ENCODE measurements at places on chromosomes 7 and 10. TPM values are rescaled to one million over a fixed set of nuclear protein-coding genes. Genes with fewer than 3 reads are reported as not detected.

GRCh38 chr7:110852156-110852940 is 238.6 kb upstream of the LRRN3 start:
- H3K36me3 ChIP-seq = no peaks in the 10 kb centered on the region
- H3K4me3 ChIP-seq = no peak overlapping the region
- no peak overlapping the region for H3K27ac ChIP-seq
- no peak for DNase-seq
- no peaks in the 10 kb centered on the region for H3K4me1 ChIP-seq
- no peaks in the 10 kb centered on the region for H3K27me3 ChIP-seq

FOXI2 gene
- not detected for total RNA-seq

AS3MT gene
- total RNA-seq = 0.67 TPM

DNA sequence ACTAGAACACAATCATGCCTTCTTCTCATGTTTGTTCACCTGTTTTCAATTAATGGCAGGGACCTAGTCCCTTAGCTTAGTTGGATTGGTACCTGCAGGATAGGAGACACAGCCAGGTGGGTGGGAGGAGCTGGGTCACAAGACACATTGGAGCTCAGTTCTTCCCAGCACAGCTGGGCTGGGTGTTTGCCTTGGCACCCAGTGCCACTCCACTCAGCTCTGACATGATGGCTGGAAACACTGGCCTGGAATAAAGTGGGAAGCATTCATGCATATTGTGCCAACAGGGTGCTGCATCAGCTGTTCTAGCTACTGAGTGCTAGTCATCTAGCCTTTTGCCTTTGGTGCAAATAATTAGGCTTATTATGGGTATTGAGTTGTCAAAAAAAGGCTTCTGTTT is 226.1 kb downstream of the PTEN start:
- peak overlapping the region; percentile 1 for H3K27ac ChIP-seq
- no peak overlapping the region for H3K4me3 ChIP-seq
- peaks cover 37% of the 10 kb centered on the region for H3K4me1 ChIP-seq
- H3K36me3 ChIP-seq = no peaks in the 10 kb centered on the region
- peaks cover 81% of the 10 kb centered on the region for H3K27me3 ChIP-seq
